Hepatocyte (in vitro differentiated cells): ENCODE measurements at places on chromosomes 11 and 22. TPM values are rescaled to one million over a fixed set of nuclear protein-coding genes. Genes with fewer than 3 reads are reported as not detected.

DNA sequence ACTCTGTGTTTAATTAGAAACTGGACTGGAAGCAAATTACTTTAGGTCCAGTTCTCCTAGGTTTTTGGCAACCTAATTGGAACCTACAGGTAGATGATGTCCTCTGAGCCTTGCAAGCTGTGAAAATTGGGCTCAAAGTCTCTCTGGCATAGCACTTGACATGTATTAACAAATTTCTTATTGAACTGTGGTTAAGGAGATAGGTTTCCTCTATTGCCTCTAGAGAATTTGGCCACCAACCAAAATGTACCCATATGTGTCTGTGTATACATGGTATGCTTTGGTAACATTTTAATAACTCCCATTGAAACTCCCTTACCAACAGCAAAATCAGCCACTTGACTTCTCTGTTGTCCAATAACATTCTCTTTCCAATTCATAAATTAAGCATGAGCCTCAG lies at the start of gene OR4D10:
TSS of gene OR4D10 (plus strand) at position 301 of the 400 bp plus-strand sequence. CDS start 4,115 bp downstream, outside the sequence.
- no peak for DNase-seq
- H3K4me1 ChIP-seq: no peaks in the 10 kb centered on the region
- no peaks in the 10 kb centered on the region for H3K27me3 ChIP-seq
- no peak within 1 kb of the TSS for H3K4me3 ChIP-seq
- H3K36me3 ChIP-seq: no peaks in the 10 kb centered on the region

The DDX17 gene
- 42.3 and 50.1 TPM in 2 replicates for polyA plus RNA-seq

The LDLRAD3 gene
- polyA plus RNA-seq: 7.4 and 12.2 TPM in 2 replicates

DNA sequence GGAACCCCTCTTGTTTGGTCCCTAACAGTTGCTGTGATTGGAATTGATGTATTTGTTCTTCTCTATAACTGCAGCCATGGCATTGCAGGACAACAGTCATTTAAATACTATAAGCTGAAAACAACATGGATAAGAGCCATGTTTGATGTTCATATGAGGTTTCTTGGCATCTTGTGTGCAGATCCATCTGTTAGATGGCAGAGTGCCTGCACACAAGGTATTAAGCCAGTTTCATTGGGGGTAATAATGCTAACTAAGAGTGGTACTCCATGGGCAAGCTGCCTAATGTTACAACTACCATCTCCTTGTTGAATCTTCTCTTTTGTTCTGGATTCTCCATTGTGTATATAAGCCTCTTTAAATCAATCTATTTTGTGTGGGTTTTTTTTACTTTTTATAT lies 206.0 kb upstream of the CHORDC1 start:
- no peak overlapping the region for H3K27ac ChIP-seq
- no peaks in the 10 kb centered on the region for H3K27me3 ChIP-seq
- no peaks in the 10 kb centered on the region for H3K36me3 ChIP-seq
- no peak for DNase-seq
- no peak overlapping the region for H3K4me3 ChIP-seq

- no peaks in the 10 kb centered on the region for H3K4me1 ChIP-seq
- no peaks in the 10 kb centered on the region for H3K27me3 ChIP-seq
- DNase-seq: peak; percentile 76
- no peaks in the 10 kb centered on the region for H3K36me3 ChIP-seq
- H3K27ac ChIP-seq: peak overlapping the region; percentile 100
Measured at GRCh38 chr11:65663639-65664200, 1.0 kb upstream of the RELA start.

DNA sequence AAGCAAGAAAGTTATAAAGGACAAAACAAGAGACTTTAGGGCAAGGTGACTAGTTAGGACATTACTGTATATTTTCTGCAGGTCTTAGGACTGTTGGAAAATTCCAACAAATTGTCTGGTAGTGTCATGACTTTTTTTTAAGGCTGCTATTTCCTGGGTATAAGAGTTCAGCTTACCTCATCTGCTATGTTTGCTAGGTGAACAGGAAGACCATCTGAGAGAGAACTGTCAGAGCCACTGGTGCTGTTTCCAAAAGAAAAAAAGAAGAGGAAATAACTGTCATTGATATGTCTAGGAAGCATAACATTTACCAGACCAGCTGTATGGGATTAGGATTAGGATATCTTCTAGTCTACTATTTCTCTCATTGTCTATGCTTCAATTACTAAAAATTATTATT lies 26.3 kb upstream of the MTCH2 start:
- no peak for DNase-seq
- H3K36me3 ChIP-seq: no peaks in the 10 kb centered on the region
- no peak overlapping the region for H3K27ac ChIP-seq

DNA sequence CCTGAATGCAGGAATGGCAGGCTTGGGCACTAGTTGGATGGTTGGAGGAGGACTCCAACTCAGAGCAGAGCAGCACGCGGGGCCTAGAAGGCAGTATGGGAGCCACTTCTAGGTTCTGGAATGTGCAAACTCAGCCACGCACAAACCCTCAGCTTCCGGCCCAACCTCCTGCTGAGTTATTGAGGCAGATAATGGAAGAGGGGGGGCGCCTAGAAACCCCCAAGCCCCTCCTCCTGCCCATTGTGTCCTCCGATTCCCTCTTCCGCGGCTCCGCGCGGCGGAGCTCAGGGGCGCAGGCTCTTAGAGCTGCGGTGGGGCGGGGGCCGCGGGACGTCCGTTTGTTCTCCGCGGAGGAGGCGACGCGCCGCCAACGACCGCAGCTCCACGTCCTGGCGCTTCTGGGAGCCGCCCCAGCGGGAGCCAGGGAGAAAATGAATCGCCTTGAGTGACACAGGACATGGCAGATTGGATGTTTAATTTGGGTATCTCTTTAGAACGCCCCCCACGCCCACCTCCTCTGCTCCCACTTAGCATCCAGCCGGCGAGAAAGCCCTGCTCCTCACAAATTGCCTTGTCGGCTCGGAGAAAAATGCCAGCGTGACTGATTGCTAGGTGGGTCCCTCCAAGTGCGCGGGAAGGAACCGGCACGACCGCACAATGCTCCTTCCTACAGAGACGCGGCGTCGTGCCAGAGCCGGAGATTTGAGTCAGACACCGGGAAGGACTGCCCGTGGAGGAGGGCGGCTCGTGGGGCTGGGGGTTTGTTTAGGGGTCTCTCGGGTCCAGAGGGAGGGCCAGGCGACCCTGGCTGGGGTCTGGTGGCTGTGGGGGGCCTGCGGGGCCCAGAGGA lies 144.6 kb downstream of the NECTIN1 start:
- H3K4me3 ChIP-seq: peak overlapping the region; percentile 41
- H3K27me3 ChIP-seq: peaks cover 11% of the 10 kb centered on the region
- peak; percentile 74 for DNase-seq
- no peak overlapping the region for H3K27ac ChIP-seq

GRCh38 chr11:95641495-95641894 lies 148.1 kb downstream of the FAM76B start:
- no peak for DNase-seq
- H3K4me3 ChIP-seq: no peak overlapping the region
- no peaks in the 10 kb centered on the region for H3K27me3 ChIP-seq
- H3K27ac ChIP-seq: no peak overlapping the region

The TBX10 gene
- 0.34 TPM in 1 of 2 replicates, not detected in the other for polyA plus RNA-seq

DNA sequence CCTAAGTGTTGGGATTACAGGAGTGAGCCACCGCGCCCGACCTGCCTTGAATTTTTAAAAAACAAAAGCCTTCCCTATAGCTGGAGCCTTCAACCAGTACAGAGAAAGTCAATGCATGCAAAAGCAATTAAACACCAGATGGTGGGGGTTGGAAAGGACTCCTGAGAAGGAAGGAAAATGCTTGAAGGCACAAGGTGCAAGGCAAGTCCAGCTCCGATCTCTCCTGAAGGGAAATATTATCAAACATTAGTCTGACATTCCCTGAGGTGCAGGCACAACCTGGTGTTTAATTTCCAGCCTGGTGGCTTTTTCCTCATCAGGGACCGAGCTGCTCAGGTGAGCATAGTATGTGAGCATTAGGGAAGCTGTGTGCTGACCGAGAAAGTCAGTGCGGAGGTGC lies 12.9 kb upstream of the RAPSN start:
- H3K27ac ChIP-seq: no peak overlapping the region
- no peak overlapping the region for H3K4me3 ChIP-seq
- H3K27me3 ChIP-seq: no peaks in the 10 kb centered on the region
- H3K4me1 ChIP-seq: no peaks in the 10 kb centered on the region
- DNase-seq: no peak
- no peaks in the 10 kb centered on the region for H3K36me3 ChIP-seq

The C11orf97 gene
- 0.39 and 0.59 TPM in 2 replicates for polyA plus RNA-seq

GRCh38 chr11:21888814-21889213 lies 304.1 kb upstream of the ANO5 start:
- peak; percentile 32 for DNase-seq
- no peaks in the 10 kb centered on the region for H3K27me3 ChIP-seq
- no peak overlapping the region for H3K4me3 ChIP-seq
- H3K27ac ChIP-seq: peak overlapping the region; percentile 24
- no peaks in the 10 kb centered on the region for H3K36me3 ChIP-seq
- H3K4me1 ChIP-seq: no peaks in the 10 kb centered on the region

GRCh38 chr11:61018059-61018458 lies 46.6 kb downstream of the CD6 start:
- H3K4me1 ChIP-seq: no peaks in the 10 kb centered on the region
- no peak overlapping the region for H3K27ac ChIP-seq
- DNase-seq: no peak
- peaks cover 14% of the 10 kb centered on the region for H3K27me3 ChIP-seq
- no peaks in the 10 kb centered on the region for H3K36me3 ChIP-seq

DNA sequence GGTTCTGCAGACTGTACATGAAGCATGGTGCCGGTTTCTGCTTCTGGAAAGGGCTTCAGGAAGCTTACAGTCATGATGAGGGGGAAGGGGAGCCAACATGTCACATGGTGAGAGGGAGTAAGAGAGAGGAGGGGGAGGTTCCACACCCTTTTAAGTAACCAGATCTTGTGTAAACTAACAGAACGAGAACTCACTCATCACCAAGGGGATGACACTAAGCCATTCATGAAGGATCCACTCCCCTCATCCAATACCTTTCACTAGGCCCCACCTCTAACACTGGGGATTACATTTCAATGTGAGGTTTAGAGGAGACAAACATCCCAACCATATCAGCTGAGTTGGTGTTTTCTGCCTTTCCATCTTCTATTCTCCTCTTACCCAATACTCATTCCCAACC lies 83.5 kb downstream of the BDNF start:
- no peaks in the 10 kb centered on the region for H3K4me1 ChIP-seq
- no peak overlapping the region for H3K4me3 ChIP-seq
- no peaks in the 10 kb centered on the region for H3K36me3 ChIP-seq
- DNase-seq: no peak
- no peak overlapping the region for H3K27ac ChIP-seq
- no peaks in the 10 kb centered on the region for H3K27me3 ChIP-seq

DNA sequence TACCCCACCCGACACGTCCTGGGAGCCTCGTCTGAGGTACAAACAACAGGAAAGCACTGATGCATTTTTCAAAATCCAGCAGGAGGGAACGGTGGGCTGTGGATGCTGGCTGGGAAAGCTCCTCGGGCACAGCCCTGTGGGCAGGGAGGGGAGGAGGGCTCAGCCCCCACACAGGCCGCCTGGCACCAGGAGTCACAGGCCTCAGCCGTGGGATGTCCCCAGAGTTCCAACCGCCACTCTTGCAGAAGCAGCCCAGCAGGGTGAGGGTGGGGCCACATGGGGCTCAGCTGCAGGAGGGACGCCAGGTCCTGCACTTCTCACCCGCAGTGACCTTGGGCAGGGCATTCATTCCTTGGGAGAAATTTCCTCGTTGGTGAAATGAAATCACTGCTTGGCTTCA lies 274.6 kb downstream of the BRD1 start:
- H3K27me3 ChIP-seq: no peaks in the 10 kb centered on the region
- DNase-seq: no peak
- H3K27ac ChIP-seq: no peak overlapping the region
- no peak overlapping the region for H3K4me3 ChIP-seq
- H3K4me1 ChIP-seq: peaks cover 1% of the 10 kb centered on the region

GRCh38 chr11:8365216-8365941 lies 101.7 kb upstream of the LMO1 start:
- H3K27ac ChIP-seq: no peak overlapping the region
- H3K36me3 ChIP-seq: no peaks in the 10 kb centered on the region
- DNase-seq: no peak
- no peaks in the 10 kb centered on the region for H3K4me1 ChIP-seq
- H3K27me3 ChIP-seq: no peaks in the 10 kb centered on the region

DNA sequence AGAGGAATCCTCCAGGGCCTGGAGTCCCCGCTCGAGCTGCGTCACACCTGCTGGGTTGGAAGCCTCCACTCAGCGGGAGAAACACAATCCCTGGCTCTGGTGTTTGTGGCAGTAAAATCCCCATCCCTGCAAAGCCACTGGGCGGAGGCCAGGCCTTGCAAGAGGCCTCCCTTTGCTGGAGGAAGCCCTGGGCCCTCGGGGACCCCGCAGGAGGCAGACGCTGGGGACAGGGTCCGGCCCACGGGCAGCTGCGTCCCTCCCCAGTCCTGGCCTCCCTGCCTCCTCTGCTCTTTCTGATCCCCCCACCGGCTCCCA lies 194.7 kb downstream of the BRD1 start:
- no peak overlapping the region for H3K4me3 ChIP-seq
- no peaks in the 10 kb centered on the region for H3K4me1 ChIP-seq
- H3K27me3 ChIP-seq: peaks cover 5% of the 10 kb centered on the region
- H3K27ac ChIP-seq: no peak overlapping the region

The OR10S1 gene
- polyA plus RNA-seq: not detected in 2 replicates

GRCh38 chr22:18126606-18127005 lies 16.0 kb downstream of the TUBA8 start:
- H3K27ac ChIP-seq: no peak overlapping the region
- no peak for DNase-seq
- no peaks in the 10 kb centered on the region for H3K36me3 ChIP-seq
- no peaks in the 10 kb centered on the region for H3K4me1 ChIP-seq
- H3K27me3 ChIP-seq: no peaks in the 10 kb centered on the region

The PHOX2A gene
- not detected in 2 replicates for polyA plus RNA-seq

GRCh38 chr11:67646535-67647336 lies 3.8 kb downstream of the ACY3 start:
- no peaks in the 10 kb centered on the region for H3K4me1 ChIP-seq
- no peaks in the 10 kb centered on the region for H3K36me3 ChIP-seq
- H3K4me3 ChIP-seq: no peak overlapping the region
- no peaks in the 10 kb centered on the region for H3K27me3 ChIP-seq
- H3K27ac ChIP-seq: no peak overlapping the region

The ADAMTS15 gene
- polyA plus RNA-seq: 4.5 and 5.4 TPM in 2 replicates

DNA sequence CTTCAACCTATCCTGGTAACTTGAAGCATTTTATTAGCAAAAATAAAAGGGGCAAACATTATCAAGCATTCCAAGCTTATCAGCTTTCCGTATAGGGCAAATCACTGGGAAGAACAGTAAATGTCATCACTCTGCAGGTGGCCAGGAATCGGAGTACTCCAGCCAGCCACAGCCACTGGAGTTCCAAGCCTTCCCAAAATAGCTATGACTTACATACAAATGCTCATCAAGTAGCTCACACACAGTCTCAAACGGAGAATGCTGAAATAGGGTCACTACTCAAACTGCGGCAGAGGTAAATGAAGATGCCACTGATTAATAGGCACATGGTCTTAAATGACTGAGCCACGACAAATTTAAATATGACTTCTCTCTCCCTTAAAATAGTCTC lies 2.1 kb downstream of the USP28 start:
- H3K36me3 ChIP-seq: no peaks in the 10 kb centered on the region
- no peaks in the 10 kb centered on the region for H3K27me3 ChIP-seq
- H3K27ac ChIP-seq: no peak overlapping the region
- no peak for DNase-seq

DNA sequence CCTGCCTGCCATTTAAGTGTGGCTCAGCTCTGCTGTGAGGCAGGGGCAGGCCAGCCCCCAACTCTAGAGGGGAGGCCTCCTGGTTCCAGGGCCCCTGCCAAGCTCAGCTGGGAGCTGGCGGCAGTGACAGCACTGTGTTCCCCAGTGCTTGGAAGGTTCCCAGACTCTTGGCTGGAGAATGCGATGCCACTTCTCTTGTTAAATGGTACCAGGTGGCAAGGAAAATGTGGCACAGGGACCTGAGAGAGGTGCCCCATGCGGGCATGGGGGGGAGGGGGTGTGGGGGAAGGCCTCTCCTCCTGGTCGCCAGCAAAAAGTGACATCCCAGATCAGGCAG lies 8.4 kb upstream of the TNFRSF13C start:
- no peak overlapping the region for H3K27ac ChIP-seq
- no peaks in the 10 kb centered on the region for H3K4me1 ChIP-seq
- no peak for DNase-seq
- no peak overlapping the region for H3K4me3 ChIP-seq

The MAJIN gene
- not detected in 2 replicates for polyA plus RNA-seq
